ENCODE measurements at places on chromosomes 12 and 14.

DNA sequence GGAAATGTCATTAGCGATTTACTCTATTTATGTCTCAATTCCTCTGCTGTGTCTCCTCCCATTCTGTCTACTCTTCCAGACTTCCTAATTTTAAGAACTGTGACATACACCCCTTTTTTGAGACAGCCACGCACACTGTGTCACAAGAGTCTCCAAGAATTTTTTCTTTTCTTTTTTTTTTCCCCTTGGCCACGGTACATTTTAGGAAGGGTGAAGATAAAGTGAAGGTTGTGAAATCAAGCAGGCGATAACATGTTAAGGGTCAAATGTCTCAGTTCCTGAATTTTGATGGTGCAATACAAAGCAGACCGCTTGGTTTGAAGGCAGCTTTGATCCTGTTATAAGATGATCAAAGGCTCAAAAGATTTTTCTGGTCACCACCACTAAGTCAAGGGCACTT is 4.3 kb downstream of the OLR1 start:
- DNase-seq, result no peak

- no peak for DNase-seq
Observed at GRCh38 chr12:54991161-54991990, 6.8 kb upstream of the TESPA1 start.

GRCh38 chr12:119940897-119941296 is 48.1 kb upstream of the BICDL1 start:
- no peak for DNase-seq

DNA sequence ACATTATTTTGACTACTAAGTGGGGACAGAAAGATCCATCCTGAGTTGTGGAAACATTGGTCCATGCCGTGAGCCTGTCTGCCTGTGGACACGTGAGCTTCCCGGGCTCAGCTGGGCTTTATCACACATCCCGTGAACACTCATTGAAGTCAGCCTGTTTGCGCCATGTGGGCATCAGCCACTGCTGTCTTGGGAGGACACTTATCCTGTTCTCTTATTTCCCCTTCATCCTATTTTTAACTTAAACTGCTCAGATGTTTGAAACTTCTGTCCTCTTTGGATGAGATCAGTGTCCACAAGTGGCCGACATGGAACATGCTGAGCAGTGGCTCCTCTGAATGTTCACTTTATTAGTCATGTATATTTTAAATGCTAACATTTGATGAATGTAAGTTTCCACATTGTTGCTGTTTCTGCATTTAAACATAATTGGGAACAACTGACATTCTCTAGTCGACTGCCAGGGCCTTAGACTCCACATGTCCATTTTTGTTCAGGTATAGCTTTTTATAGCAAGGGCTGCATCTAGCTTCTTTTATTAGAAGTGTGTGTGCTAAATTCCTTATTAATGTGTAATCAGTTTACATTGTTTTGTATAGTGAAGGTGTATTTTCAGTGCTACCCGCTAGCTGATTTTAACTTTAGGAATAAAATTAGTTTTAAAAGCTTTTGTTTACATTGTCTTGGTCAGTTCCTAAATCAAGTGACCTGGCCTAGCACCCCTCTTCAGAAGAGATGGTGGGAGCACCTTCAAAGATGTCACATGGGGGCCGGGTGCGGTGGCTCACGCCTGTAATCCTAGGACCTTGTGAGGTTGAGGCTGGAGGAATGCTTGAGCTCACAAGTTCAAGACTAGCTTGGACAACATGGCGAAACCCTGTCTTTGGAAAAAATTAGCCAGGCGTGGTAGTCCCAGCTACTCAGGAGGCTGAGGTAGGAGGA is 24.0 kb downstream of the RNF34 start:
- DNase-seq, result no peak

GRCh38 chr14:63713764-63714163 is 14.1 kb downstream of the SGPP1 start:
- DNase-seq, result no peak

GRCh38 chr12:121908702-121909101 is 9.7 kb upstream of the CFAP251 start:
- no peak for DNase-seq

GRCh38 chr14:92659765-92660561 is 88.5 kb downstream of the LGMN start:
- no peak for DNase-seq

GRCh38 chr14:87712396-87713090 is 280.4 kb downstream of the GALC start:
- DNase-seq, result no peak

GRCh38 chr14:43166163-43166562 is 1340.9 kb downstream of the FSCB start:
- no peak for DNase-seq

DNA sequence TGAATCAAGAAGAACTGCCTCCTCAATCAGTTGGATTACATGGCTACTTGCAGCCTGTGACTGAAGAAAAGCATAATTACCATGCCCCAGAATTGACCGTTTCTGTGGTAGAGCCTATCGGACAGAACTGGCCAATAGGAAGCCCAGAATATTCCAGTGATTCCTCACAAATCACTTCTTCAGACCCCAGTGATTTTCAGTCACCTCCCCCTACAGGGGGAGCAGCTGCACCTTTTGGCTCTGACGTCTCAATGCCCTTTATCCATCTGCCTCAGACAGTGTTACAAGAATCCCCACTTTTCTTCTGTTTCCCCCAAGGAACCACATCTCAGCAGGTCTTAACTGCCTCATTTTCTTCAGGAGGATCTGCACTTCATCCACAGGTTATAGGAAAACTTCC is 80.8 kb downstream of the RAD52 start:
- no peak for DNase-seq

GRCh38 chr12:93381161-93381975 is 3.6 kb downstream of the NUDT4 start:
- no peak for DNase-seq

GRCh38 chr12:83365317-83365716 is 678.6 kb downstream of the TMTC2 start:
- no peak for DNase-seq

DNA sequence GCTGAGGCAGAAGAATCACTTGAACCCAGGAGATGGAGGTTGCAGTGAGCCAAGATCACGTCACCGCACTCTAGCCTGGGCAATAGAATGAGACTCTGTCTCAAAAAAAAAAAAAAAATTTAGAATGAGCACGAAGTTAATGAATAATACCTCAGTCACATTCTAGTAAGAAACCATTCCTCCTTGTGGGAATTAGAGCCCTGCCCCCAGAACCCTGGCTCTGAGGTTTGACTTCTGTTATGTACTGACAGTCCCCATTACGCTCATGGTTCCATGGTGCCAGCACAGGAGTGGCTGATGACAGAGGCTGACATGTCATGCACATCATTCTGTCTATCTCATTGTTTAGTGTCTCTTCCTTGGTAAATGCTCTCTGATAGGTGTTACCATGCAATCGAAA is 132.6 kb upstream of the FGD4 start:
- DNase-seq, result no peak

GRCh38 chr12:124477107-124477915 is 90.1 kb downstream of the NCOR2 start:
- DNase-seq, result no peak

DNA sequence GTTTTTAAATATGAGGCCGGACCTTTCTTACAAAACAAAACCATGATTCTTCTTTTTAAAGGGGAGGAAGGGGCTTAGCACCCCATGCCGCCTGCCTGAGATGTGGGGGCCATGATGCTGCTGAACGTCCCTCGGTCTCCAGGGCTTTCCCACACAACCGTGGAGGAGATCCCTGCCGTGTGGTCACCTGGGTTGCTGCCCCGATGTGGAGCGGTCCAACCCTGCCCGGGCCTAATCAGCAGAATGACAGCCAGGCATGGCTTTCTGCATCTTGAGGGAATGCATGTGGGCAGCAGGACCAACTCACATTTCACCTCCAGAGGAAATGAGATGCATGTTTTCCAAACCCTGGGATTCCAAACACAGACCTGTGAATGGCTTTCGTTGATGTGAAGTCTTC is 48.9 kb upstream of the C14orf180 start:
- DNase-seq, result no peak

GRCh38 chr14:95445676-95446075 is 70.8 kb downstream of the SYNE3 start:
- no peak for DNase-seq

GRCh38 chr12:1592444-1593173 is 1.8 kb downstream of the FBXL14 start:
- DNase-seq, result no peak

DNA sequence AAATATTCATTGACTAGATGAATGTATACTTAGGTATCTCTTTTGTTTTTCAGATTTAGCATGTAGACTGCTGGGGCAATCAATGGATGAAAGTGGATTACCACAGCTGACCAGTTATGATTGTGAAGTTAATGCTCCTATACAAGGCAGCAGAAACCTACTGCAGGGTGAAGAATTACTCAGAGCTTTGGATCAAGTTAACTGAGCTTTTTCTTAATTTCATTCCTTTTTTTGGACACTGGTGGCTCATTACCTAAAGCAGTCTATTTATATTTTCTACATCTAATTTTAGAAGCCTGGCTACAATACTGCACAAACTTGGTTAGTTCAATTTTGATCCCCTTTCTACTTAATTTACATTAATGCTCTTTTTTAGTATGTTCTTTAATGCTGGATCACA is 15.3 kb upstream of the SNAPC1 start:
- DNase-seq, result no peak

- DNase-seq, result no peak
Observed at GRCh38 chr14:39365354-39365753, 66.9 kb downstream of the FBXO33 start.

GRCh38 chr14:75379246-75379929 is 48.4 kb upstream of the JDP2 start:
- DNase-seq, result no peak

GRCh38 chr14:103398427-103399195 is 13.4 kb downstream of the MARK3 start:
- DNase-seq, result no peak

DNA sequence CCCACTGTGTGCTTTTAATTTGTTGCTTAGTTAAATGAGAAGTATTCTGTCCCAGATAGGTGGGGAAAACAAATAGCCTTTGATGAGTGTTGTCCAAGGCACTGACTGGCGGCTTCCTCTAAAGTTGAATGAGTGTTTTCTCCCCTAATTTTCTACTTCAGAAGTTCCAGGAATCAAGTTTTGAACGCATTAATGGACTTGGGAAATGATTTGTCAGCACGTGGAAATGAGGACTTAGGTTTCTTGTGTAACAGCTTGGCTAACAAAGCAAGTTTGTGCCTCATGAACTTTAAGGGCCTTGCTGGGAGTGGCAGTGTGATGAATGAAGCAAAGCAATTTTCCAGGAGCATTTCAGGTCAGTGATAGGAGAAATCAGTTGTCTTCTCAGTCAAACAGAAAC is 56.9 kb downstream of the LIN52 start:
- no peak for DNase-seq

- no peak for DNase-seq
Observed at GRCh38 chr14:104967386-104968152, 10.6 kb downstream of the AHNAK2 start.

DNA sequence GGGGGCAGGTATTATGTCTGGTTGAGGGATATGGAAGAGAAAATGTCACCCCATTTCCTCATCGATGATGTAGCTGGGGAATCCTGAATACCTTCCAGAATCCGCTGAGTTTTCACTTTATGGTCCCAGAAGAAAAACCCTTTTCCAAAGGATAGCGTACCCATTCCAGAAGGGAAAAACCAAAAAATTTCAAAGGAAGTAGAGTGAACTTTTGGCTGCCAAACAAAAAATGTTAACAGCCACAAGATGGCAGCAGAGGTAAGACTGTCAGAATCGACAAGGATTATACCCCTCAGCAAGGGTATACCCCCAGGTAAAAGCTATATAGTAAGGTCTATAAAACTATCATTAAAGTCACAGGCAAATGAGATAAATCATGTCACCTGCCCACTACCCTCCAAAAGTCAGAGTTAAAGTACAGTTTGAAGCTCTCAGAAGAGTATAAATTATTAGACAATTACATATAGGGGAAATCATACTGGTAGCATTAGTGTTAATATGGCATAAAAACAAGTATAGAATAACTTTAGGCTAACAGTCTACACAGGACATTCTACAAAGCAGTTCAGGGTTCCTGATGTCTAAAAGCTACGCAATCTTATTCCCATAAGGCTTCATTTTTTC is 18.0 kb downstream of the ACIN1 start:
- no peak for DNase-seq

GRCh38 chr12:53624956-53625355 is 1.2 kb downstream of the ATF7 start:
- no peak for DNase-seq

- DNase-seq, result no peak
Observed at GRCh38 chr12:94092516-94093241, 55.7 kb upstream of the PLXNC1 start.

DNA sequence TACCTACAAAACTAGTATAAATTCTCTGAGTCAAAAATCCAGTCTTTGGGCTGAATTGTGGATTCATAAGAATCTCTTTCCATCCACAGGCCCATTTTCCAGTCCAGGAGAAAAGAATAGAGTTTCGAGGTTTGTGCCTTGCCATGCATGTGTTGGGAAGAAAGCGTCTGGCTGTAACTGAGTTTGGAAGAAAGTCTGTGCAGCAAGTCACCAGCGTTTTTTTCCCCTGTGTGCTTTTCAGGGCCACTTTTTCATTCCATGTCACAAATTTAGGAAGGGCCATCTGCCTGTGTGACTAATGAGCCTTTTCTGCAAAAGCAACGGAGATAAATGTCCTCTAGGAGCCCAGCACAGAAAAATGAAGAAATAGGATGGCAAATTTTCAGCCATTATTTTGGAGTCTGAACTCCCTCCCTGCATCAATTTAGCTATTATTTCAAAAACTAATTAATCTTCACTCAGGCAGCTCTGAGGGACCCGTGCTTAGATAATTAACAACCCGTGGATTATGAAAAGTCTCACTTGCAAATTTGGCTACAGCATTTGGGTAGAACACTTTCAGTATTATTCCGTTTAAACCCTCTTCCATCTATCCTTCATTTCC is 261.5 kb downstream of the SUDS3 start:
- no peak for DNase-seq

DNA sequence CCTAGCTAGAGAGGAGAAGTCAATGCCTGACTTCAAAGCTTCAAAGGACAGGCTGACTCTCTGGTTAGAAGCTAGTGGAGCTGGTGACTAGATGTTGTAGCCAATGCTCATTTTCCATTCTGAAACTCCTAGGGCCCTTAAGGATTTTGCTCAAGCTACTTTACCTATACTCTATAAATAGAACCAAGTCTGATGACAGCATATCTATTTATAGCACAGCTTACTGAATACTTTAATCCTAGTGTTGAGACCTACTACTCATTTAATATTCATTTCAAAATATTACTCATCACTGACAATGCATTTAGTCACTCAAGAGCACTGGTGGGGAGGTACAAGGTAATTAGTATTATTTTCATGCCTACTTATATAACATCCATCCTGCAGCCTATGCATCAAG is 137.2 kb upstream of the PELI2 start:
- no peak for DNase-seq

Data from stimulated activated CD8-positive, alpha-beta memory T cell treated with anti-CD3 and anti-CD28 coated beads, Interleukin-2, amount 100 ng/mL, for 1 hour (primary cell).